Mesothelial cell of epicardium (in vitro differentiated cells): ENCODE measurements at places on chromosomes 12 and 14. TPM values are rescaled to one million over a fixed set of nuclear protein-coding genes. Genes with fewer than 3 reads are reported as not detected.

The GNB3 gene
- total RNA-seq: 22.9 to 24.3 TPM (median 23.0 TPM) in 3 replicates

The KRT72 gene
- total RNA-seq: not detected in 3 replicates

The RIPK3 gene
- total RNA-seq: 1.9 to 2.2 TPM (median 2.0 TPM) in 3 replicates

The AMN gene
- total RNA-seq: 2.5 to 3.5 TPM (median 2.7 TPM) in 3 replicates

DNA sequence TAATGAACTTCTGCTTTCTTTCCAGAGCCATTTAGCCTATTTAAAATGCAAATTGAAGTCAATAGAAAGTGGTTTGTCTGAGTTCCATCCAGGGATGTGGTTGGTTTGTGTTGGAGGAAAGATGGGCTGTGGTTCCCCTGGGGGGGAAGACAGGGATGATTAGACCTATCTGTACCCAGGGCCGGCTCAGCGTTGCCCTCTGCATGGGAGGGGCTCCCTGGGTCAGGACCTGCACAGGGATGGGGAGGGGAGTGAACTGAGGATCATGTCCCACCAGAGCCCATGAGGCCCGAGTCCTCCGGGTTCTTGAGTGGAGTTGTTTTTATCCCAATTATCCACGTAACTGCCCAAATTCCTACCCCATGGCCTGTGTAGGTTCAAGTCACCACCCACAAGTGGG, 76.9 kb upstream of the SFSWAP start:
- H3K27ac ChIP-seq: no peak overlapping the region
- no peak for DNase-seq
- no peak overlapping the region for H3K4me3 ChIP-seq
- H3K27me3 ChIP-seq: peaks cover 66% of the 10 kb centered on the region
- no peaks in the 10 kb centered on the region for H3K36me3 ChIP-seq
- H3K4me1 ChIP-seq: no peaks in the 10 kb centered on the region

DNA sequence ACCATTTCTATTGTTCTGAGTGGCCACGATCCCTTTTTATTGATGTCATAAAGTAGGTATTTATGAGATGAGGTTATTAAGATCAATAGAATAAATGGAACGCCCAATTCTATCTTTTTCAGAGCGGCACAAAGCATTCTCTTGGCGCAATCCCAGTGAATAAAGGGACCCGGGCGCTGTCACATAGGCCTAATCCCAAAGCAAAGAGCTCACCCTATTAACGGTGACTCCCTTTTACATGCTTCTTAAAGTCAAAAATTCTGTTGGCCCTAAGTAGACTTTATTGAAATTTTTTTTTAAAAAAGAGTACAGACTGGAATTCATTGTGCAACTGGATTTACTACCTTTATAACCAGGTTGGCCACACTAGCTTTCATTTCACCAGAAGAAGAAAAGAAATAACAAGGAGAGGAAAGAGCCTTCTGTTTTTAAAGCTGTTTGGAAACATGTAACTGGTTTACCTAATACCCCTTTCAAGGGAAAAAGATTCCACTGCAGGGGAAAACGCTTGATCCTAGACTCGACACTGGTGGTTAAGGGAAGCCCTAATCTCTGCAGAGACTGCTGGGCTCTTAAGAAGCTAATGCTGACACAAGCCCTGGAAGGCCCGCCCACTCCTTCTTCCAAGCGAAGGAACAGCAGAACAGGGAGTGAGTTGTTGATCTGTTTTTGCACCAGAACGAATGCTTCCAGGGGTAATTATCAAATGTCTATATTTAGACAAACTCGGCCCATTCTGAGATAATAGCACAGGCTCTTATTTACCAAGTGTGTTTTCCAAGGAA, 381.2 kb downstream of the BCL11B start:
- no peak overlapping the region for H3K4me3 ChIP-seq
- peaks cover 11% of the 10 kb centered on the region for H3K4me1 ChIP-seq
- H3K27me3 ChIP-seq: no peaks in the 10 kb centered on the region
- no peaks in the 10 kb centered on the region for H3K36me3 ChIP-seq
- H3K27ac ChIP-seq: no peak overlapping the region

DNA sequence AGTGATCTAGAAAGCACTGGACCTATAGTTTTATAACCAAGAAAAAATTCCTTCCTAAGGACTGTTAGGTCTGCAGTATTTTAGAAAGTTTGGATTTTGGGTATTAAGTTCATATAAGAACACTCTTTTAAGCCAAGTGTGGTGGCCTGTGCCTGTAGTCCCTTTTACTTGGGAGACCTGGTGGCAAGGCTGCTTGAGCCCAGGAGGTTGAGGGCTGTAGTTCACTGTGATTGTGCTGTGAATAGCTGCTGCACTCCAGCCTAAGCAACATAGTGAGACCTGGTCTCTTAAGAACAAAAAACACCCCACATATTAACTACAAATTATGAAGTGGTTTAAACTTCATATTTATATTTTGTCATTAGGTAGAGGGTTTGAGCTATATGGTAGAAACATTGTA, 9.7 kb downstream of the DNM1L start:
- no peak overlapping the region for H3K4me3 ChIP-seq
- H3K27me3 ChIP-seq: no peaks in the 10 kb centered on the region
- H3K27ac ChIP-seq: peak overlapping the region; percentile 82
- H3K36me3 ChIP-seq: peaks cover 40% of the 10 kb centered on the region

GRCh38 chr12:56040963-56041551, 661 bp upstream of the RPS26 start:
- no peak for DNase-seq
- H3K4me3 ChIP-seq: peak overlapping the region; percentile 96
- peak overlapping the region; percentile 92 for H3K27ac ChIP-seq
- no peaks in the 10 kb centered on the region for H3K27me3 ChIP-seq
- peaks cover 21% of the 10 kb centered on the region for H3K36me3 ChIP-seq

- no peaks in the 10 kb centered on the region for H3K27me3 ChIP-seq
- H3K36me3 ChIP-seq: peaks cover 10% of the 10 kb centered on the region
- peaks cover 9% of the 10 kb centered on the region for H3K4me1 ChIP-seq
- peak overlapping the region; percentile 47 for H3K27ac ChIP-seq
- no peak for DNase-seq
- peak overlapping the region; percentile 51 for H3K4me3 ChIP-seq
These were observed 1.1 kb upstream of the NDUFA12 start for GRCh38 chr12:95004610-95005009.

- no peaks in the 10 kb centered on the region for H3K27me3 ChIP-seq
- H3K4me1 ChIP-seq: peaks cover 9% of the 10 kb centered on the region
- no peaks in the 10 kb centered on the region for H3K36me3 ChIP-seq
- no peak for DNase-seq
These were observed 20.4 kb downstream of the BATF start for GRCh38 chr14:75542588-75543091.

- peaks cover 74% of the 10 kb centered on the region for H3K4me1 ChIP-seq
- no peak for DNase-seq
- no peaks in the 10 kb centered on the region for H3K27me3 ChIP-seq
- no peak overlapping the region for H3K4me3 ChIP-seq
These were observed 100.5 kb downstream of the LRRC74A start for GRCh38 chr14:76926521-76927251.

GRCh38 chr12:130960058-130960457, 6.4 kb downstream of the ADGRD1 start:
- H3K4me3 ChIP-seq: no peak overlapping the region
- H3K36me3 ChIP-seq: no peaks in the 10 kb centered on the region
- DNase-seq: no peak
- H3K27ac ChIP-seq: no peak overlapping the region
- no peaks in the 10 kb centered on the region for H3K27me3 ChIP-seq

- no peak for DNase-seq
- no peaks in the 10 kb centered on the region for H3K36me3 ChIP-seq
- no peaks in the 10 kb centered on the region for H3K4me1 ChIP-seq
- H3K27ac ChIP-seq: no peak overlapping the region
- no peaks in the 10 kb centered on the region for H3K27me3 ChIP-seq
- no peak overlapping the region for H3K4me3 ChIP-seq
These were observed 20.1 kb upstream of the BAZ1A start for GRCh38 chr14:34895277-34895676.

DNA sequence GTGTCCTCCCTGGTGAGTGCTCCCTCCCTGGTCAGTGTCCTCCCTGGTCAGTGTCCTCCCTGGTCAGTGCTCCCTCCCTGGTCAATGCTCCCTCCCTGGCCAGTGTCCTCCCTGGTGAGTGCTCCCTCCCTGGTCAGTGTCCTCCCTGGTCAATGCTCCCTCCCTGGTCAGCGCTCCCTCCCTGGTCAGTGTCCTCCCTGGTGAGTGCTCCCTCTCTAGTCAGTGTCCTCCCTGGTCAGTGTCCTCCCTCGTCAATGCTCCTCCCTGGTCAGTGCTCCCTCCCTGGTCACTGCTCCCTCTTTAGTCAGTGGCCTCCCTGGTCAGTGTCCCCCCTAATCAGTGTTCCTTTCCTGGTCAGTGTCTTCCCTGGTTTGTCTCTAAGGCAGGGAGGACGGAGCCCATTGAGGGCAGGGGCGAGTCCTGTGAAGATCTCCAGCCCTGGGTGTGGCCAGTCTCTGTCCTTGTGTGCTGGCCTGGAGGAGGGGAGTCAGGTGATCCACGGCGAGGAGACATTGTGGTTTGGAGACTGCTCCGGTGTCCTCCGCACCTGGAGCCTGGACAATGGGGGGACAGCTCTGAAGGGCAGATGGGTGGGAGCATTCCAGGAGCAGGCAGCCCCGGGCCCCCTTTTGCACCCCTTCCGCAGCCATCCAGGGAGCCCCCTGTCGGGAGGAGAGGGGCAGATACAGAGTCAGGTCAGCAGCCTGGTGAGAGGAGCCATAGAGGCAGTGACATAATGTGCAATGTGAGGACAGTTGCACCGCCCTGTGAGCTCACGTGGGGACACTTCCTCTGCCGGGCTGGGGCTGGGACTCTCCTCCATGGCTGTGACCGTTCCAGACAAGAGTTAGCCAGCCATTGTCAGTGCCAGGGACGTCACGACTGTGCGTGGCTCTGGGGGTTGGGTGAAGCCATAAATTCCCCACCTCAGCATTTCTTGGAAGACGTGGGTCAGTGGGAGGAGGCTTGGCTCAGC, 93.4 kb downstream of the ADGRD1 start:
- H3K4me1 ChIP-seq: peaks cover 4% of the 10 kb centered on the region
- no peak overlapping the region for H3K4me3 ChIP-seq
- no peak for DNase-seq
- peaks cover 2% of the 10 kb centered on the region for H3K27me3 ChIP-seq
- no peaks in the 10 kb centered on the region for H3K36me3 ChIP-seq

- peaks cover 1% of the 10 kb centered on the region for H3K36me3 ChIP-seq
- H3K27me3 ChIP-seq: no peaks in the 10 kb centered on the region
- peak overlapping the region; percentile 90 for H3K27ac ChIP-seq
- H3K4me1 ChIP-seq: peaks cover 70% of the 10 kb centered on the region
- DNase-seq: no peak
- no peak overlapping the region for H3K4me3 ChIP-seq
These were observed 254.3 kb downstream of the MSRB3 start for GRCh38 chr12:65532764-65533163.

- H3K4me3 ChIP-seq: peak overlapping the region; percentile 53
- peak overlapping the region; percentile 78 for H3K27ac ChIP-seq
- peaks cover 24% of the 10 kb centered on the region for H3K4me1 ChIP-seq
- H3K27me3 ChIP-seq: peaks cover 68% of the 10 kb centered on the region
- H3K36me3 ChIP-seq: no peaks in the 10 kb centered on the region
These were observed 6.3 kb downstream of the DHH start for GRCh38 chr12:49088150-49088931.

- DNase-seq: no peak
- no peaks in the 10 kb centered on the region for H3K36me3 ChIP-seq
- H3K4me3 ChIP-seq: no peak overlapping the region
- H3K4me1 ChIP-seq: peaks cover 14% of the 10 kb centered on the region
These were observed 41.7 kb downstream of the SMIM41 start for GRCh38 chr12:52120951-52121823.

- no peak overlapping the region for H3K27ac ChIP-seq
- no peaks in the 10 kb centered on the region for H3K36me3 ChIP-seq
- no peak for DNase-seq
- H3K4me3 ChIP-seq: no peak overlapping the region
- peaks cover 14% of the 10 kb centered on the region for H3K27me3 ChIP-seq
- H3K4me1 ChIP-seq: no peaks in the 10 kb centered on the region
These were observed 28.7 kb downstream of the COX8C start for GRCh38 chr14:93375673-93376156.

DNA sequence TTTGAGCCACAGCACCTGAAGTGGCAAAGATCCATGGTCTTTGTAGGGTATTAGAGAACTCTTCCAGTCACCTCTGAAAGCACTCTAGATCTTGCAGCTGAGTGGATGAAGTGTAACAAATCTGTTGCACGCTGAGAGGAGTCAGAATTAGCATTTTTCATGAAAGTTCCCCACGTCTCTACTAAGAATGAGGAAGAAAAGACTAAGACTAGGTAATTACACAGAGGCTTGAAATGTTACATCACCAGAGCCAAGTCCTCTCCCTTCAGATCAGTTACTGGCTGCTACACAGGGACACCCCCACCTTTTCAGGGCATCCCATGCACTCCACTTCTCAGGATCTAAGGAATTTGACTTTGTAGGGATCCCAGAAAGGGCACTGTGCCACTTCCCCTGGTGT, 98.6 kb upstream of the FKBP4 start:
- peaks cover 23% of the 10 kb centered on the region for H3K27me3 ChIP-seq
- no peak overlapping the region for H3K27ac ChIP-seq
- DNase-seq: no peak
- no peak overlapping the region for H3K4me3 ChIP-seq
- no peaks in the 10 kb centered on the region for H3K36me3 ChIP-seq
- H3K4me1 ChIP-seq: peaks cover 11% of the 10 kb centered on the region

DNA sequence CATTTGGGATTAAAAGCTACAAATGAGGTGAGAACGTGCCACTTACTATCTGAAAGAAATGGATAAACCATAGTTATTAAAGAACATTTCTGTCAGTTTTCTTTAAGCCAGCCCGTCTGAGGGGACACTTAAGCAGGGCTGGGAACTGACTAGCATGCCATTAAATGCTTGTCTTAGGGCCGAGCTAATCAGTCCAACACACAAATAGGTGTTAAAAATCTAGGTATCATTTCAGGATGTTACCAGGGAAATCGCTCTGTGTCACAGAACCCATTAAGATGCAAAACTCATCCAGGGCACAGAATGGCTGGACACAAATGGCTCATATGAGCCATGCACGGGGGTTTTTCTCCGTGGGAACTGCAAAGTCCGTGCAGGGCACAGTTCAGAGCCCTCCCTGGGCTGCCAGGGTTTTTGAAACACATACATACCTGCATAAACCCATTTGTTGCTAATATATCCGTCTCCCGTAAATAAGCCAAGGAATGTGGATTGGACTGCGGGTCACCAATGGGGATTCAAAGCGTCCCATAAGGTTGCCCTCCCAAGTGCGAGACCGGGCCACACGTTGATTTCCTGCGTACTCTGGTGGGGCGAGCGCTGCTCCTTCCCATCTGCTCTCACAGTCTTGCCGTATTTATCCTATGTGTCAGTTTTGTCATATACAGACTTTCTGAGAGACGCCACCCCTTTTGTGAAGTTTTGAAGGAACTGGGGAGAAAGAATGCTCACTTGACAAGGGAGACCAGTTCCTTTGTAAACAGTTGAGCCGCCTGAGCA, 5.4 kb upstream of the GSC start:
- H3K4me1 ChIP-seq: peaks cover 36% of the 10 kb centered on the region
- H3K27me3 ChIP-seq: peaks cover 98% of the 10 kb centered on the region
- no peaks in the 10 kb centered on the region for H3K36me3 ChIP-seq
- no peak for DNase-seq
- no peak overlapping the region for H3K4me3 ChIP-seq
